Erythroblast (primary cell): ENCODE measurements at places on chromosomes 12 and 14.

DNA sequence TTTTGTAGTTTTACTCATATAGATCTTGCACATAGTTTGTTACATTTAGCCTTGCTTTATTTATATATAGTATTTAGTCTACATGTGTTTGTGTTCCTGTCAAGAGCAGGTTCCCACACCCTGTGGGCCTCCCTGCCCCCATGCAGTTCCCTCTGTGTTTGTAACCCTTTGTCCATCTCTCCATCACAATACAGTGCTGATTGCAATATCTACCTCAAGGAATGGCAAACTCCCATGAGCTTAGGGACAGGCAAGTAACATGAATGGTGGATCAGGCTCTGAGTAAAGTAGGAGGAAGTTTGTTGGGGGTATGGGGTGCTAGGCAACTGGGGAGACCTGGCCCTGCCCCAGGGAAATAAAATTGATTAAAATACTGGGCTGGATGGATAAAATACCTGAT is 151.9 kb upstream of the MYL2 start:
- no peak for DNase-seq

- DNase-seq = no peak
These were observed 36.2 kb downstream of the PAPOLA start for GRCh38 chr14:96538097-96538989.

DNA sequence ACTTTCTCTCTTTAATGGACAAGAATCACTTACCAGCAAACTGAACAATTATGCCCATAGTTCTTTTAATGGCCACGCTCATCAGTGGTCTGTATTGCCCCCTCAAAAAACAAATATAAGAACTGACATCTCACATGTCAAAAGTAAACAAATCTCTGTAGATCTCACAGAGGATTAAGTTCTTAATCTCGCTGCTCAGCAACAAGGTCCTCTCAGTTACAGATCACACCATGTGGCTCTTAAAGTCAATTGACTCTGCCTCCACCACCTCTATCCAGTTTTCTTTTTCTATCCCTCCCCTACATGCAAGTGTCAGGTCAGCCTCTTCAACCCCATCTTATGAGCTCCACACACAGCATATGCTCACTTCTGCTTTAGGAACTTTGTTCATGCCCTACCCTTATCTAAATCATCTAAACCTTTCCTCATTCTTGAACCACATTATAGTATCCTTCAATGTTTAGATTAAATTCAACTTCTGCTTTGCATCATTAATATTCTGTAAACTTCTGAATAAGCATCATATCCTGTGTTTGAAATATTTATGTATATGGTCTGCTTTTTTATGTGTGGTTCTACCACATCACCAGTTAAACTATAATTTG is 7.2 kb downstream of the ADAM20 start:
- DNase-seq = no peak

DNA sequence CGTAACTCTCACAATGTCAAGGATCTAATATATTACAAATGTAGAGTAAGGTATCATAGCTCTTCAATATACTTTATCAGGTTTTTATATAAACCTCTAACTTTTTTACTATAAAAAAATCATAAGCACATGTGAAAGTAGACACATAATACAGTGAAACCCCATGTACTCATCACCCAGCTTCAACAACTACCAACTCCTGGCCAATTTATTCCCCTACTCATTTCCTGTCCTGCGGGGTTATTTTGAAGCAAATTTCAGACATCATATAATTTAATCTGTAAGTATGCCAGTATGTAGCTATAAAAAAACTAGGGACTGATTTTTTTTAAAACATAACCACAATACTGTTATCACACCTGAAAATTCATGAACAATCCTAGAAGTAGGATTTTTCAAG is 47.7 kb downstream of the NOPCHAP1 start:
- no peak for DNase-seq

GRCh38 chr12:59548930-59549329 is 46.9 kb upstream of the SLC16A7 start:
- DNase-seq = no peak

- DNase-seq = no peak
These were observed 2.4 kb upstream of the MLEC start for GRCh38 chr12:120684523-120684932.

DNA sequence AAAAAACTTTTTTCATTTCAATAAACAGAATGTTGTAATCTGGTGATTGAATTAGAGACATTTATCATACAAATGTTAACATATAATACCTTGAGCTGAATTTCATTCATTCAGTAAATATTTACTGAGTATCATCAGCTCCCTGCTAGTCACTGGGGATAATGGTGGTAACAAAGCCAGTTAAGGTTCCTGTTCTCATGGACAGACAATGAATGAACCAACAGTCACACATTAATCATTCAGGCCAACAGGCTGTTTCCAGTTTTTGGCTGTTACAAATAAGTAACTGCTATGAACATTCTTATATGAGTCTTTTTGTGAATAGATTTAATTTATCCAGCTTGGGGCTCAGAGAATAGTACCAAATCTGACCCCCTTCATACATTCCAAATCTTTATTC is 13.5 kb downstream of the EXD2 start:
- DNase-seq = no peak

- no peak for DNase-seq
These were observed 582.6 kb upstream of the ATP2B1 start for GRCh38 chr12:90290980-90291975.

DNA sequence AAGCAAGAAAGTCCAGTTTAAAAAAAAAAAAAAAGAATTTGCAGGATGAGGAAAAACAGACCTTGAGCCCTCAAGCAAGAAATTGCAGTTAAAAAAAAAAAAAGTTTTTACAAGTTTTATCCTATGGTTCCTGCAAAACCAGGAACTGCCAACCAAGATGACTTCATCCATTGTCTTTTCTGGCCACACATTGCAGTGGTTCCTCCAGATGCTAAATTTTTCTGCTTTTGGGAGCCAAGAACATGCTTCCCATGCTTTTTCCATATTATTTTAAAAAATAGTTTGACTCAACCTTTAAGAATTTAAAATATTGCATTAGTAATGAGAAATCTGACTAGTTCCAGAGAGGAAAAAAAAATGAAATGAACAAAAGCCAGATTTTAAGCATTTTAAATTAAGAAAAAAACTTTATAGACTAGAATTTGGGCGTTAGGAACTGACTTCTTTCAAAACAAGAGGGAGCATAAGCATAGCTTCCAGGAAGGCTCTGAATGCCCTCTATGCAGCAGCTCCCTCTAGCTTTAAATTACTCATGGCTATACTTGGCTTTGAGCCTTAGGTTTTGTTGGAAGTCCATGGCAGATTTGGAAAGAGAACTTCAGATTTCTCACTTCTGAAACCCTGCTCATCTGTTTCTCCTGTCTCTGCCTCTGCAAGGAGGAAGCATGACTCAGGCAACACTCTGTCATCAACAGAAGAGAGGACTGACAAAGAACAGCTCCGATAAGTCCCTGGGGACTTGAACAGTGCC is 124.5 kb downstream of the GPR65 start:
- DNase-seq = no peak

DNA sequence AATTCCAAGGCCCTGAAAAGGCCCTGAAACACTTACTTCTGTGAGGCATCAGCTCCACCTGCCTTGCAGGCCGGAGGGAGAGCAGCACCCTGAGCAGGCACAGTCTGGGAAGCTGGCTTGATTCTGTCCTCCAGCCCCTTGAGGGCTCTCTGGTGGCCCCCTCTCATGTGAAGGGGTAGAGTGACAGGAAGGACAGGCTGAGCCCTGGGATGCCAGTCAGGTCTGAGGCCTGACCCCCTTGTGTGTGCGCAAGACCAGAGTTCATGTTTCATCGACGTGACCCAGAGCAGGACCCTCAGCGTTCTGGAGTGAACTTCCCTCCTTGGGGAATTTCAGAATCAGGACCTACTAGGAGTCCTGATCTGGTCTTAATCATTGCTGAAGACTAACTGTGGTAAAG is 1.3 kb downstream of the RNASE8 start:
- no peak for DNase-seq
